ENCODE measurements at places on chromosomes 16 and 17.

DNA sequence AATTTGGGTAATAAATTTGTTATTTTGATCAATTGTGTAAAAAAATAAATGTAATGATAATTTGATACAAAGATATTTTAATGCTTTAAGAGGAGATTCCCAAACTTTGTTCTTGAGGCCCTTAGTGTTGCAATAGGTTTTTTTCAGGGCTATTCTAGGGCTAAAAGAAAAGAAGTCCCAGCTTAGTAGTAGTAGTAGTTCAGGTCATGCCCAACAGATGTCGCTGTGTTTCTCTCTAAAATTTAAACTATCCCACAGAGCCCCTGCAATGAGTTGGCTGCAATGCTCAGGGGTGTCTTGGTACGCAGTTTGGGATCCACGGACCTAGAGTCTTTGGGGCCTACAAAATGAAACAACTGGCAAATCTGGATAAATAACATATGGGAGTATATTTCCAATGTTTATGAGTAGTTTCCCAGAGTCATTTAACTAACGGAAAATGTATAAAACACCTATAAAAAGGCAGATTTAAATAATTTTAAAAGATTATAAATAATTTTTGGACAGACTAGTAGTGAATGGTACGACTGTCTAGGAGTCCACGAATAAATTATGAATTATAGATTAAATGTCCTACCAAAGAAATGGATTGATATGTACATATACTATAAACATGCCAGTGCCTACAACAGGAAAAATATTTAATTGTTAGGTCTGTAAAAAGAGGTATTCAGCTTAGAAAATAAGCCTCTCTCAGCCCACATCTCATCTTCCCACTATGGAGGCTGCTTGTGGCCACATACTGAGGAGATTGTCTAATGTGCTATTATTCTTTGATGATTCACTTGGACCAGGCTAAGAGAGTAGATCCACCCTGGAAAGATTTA is 228.5 kb upstream of the PMFBP1 start:
- H3K27me3 ChIP-seq = no peaks in the 10 kb centered on the region
- H3K4me3 ChIP-seq = no peak overlapping the region
- peak overlapping the region; percentile 42 for H3K27ac ChIP-seq
- H3K4me1 ChIP-seq = peaks cover 7% of the 10 kb centered on the region

- H3K27me3 ChIP-seq = peaks cover 40% of the 10 kb centered on the region
- no peak for DNase-seq
- H3K4me3 ChIP-seq = no peak overlapping the region
- H3K4me1 ChIP-seq = no peaks in the 10 kb centered on the region
Measured at GRCh38 chr16:87657621-87658192, 55.4 kb downstream of the JPH3 start.

- H3K4me1 ChIP-seq = peaks cover 7% of the 10 kb centered on the region
- H3K27me3 ChIP-seq = no peaks in the 10 kb centered on the region
- DNase-seq = no peak
Measured at GRCh38 chr16:52090080-52090479, 456.9 kb downstream of the TOX3 start.

- peaks cover 33% of the 10 kb centered on the region for H3K4me1 ChIP-seq
- peak overlapping the region; percentile 73 for H3K4me3 ChIP-seq
- peak; percentile 87 for DNase-seq
Measured at GRCh38 chr17:81513372-81513752, 763 bp upstream of the ACTG1 start.

DNA sequence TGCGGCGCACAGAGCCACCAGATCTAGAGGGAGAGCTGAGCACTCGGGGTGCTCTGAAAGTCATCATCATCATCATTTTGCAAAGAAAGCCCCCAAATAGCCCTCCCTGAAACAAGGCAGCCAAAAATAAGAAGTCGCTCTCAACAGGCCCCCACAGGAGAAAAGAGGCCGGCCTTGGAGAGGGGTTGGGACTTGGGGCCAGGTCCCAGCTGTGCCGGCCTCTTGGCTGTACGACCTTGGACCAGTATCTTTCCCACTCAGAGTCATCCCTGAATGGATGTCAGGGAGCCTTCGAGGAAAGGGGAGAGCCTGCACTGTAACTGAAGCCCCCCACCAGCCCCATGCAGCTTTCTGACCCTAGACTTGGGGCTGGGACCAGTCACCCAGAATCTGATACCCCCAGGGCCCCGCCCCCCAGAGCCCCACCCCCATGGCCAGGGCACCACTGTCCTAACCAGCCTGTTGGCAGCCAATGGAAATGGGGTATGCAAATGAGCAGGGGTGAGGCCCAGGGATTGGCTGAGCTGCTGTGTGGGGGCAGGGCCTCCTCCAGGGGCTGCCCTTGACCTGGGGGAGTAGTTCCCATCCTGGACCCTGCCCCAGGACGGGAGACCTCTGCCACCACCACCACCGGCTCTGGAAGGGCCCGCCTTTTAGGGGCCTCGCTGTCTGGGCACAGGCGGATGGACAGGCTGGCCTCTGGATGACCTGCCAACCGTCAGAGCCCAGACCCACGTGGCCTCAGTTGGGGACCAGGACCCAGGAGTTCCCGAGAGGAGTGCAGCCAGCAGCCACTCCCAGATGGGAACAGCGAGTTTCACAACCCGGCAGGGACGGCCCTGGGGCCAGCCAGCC is 15.4 kb downstream of the ZFPM1 start:
- no peaks in the 10 kb centered on the region for H3K4me1 ChIP-seq
- no peak overlapping the region for H3K4me3 ChIP-seq
- no peak for DNase-seq
- H3K36me3 ChIP-seq = no peaks in the 10 kb centered on the region
- no peak overlapping the region for H3K27ac ChIP-seq

- H3K27ac ChIP-seq = no peak overlapping the region
- H3K36me3 ChIP-seq = no peaks in the 10 kb centered on the region
- H3K4me3 ChIP-seq = no peak overlapping the region
- H3K27me3 ChIP-seq = no peaks in the 10 kb centered on the region
- no peak for DNase-seq
Measured at GRCh38 chr16:51815523-51815922, 664.5 kb upstream of the SALL1 start.

- DNase-seq = no peak
- H3K27ac ChIP-seq = no peak overlapping the region
- no peaks in the 10 kb centered on the region for H3K36me3 ChIP-seq
- H3K27me3 ChIP-seq = no peaks in the 10 kb centered on the region
Measured at GRCh38 chr16:49824593-49824992, 31.3 kb downstream of the ZNF423 start.

DNA sequence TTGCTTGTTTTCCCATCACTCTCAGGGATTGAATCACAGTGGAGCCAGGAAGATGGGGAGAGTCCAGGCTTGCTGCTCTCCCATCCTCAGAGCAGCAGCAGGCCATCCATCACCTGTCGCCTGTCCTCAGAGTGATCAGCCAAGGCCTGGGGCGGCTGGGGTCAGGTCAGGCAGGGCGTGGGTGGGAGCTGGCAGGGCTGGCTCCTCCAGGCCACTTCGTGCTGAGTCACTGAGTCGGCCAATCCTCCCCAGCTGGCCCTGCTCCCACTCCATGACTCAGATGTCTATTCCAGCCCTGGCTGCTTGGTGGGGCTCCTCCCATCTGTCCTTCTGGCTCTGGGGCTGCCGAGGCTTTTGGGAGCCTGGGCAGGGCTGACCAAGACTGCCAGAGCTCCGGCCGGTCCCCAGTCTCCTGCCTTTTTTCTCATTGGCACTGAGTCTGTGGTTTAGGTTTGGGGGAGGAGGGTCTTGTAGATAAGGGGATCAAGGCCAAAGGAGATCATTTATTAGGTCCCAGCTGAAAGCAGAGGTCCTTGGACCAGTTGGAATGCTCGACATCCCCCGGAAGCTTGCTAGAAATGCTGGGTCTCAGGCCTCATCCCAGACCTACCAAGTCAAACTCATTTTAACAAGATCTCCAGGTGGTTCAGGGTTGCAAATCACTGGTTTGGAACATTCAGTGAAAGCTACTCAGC is 72.7 kb downstream of the ABCC1 start:
- no peaks in the 10 kb centered on the region for H3K27me3 ChIP-seq
- H3K4me1 ChIP-seq = peaks cover 91% of the 10 kb centered on the region
- peak overlapping the region; percentile 51 for H3K4me3 ChIP-seq
- DNase-seq = peak; percentile 97
- H3K36me3 ChIP-seq = peaks cover 20% of the 10 kb centered on the region
- peak overlapping the region; percentile 97 for H3K27ac ChIP-seq

GRCh38 chr16:8555400-8555799 is 34.9 kb downstream of the TMEM114 start:
- no peak for DNase-seq
- no peaks in the 10 kb centered on the region for H3K4me1 ChIP-seq
- H3K36me3 ChIP-seq = no peaks in the 10 kb centered on the region

Measured in chondrocyte (in vitro differentiated cells).